ENCODE measurements at places on chromosomes 4 and X.

DNA sequence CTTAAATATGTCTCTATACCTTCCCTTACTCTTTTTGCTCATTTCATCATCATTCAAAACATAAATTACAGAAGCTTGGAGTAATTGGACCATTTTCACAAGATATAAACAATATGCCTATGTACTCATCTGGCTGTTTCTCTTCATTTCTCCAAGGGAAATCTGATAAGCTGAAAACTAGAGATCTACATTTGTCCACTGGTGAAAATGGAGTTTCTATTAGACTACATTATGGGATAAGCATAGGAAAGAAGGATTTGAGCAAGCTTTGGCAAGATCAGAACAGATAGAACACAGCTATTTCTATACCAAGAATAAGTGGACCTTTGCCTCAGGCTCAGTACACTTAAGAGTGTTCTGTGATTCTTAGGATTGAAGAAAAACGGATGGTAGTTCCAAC lies 404.4 kb downstream of the GASK1B start:
- no peak for DNase-seq

DNA sequence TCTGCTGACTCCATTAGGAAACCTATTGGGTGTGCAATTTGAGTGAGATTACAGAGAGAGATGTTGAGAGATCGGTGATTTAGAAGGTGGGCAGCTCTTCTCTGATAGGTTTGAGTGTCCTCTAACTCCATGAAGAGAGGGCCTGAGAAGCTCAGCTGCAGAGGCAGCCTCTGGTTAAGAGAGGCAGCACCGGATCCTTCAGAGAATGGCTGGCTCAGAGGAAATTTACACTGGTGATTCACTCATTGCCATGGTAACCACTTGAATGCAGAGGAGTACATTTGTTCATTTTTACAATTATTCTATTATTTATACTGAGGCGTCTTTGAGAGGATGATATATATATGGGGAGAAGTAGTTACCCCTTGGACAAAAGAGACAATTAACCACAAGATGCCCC lies 171.7 kb downstream of the PDGFRA start:
- DNase-seq: no peak

DNA sequence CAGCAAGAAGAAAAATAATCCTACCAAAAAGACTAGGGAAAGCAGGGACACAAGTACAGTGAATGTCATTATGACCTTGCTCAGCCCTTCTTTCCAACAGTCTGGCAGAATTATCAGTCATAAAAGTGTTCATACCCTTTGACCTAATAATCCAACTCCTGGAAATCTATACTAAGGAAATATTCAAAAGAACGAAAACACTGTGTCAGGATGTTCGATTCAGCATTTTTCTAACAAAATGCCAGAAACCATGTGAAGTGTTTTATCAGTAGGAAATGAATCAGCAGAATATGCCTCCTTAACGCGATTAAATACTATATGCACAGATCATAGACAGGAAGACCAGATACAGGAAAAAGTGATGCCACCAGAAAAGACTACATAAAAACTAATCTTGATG lies 16.2 kb upstream of the S100G start:
- DNase-seq: no peak

- DNase-seq: no peak
Measured at GRCh38 chr4:948936-949300, 16.7 kb downstream of the TMEM175 start.

DNA sequence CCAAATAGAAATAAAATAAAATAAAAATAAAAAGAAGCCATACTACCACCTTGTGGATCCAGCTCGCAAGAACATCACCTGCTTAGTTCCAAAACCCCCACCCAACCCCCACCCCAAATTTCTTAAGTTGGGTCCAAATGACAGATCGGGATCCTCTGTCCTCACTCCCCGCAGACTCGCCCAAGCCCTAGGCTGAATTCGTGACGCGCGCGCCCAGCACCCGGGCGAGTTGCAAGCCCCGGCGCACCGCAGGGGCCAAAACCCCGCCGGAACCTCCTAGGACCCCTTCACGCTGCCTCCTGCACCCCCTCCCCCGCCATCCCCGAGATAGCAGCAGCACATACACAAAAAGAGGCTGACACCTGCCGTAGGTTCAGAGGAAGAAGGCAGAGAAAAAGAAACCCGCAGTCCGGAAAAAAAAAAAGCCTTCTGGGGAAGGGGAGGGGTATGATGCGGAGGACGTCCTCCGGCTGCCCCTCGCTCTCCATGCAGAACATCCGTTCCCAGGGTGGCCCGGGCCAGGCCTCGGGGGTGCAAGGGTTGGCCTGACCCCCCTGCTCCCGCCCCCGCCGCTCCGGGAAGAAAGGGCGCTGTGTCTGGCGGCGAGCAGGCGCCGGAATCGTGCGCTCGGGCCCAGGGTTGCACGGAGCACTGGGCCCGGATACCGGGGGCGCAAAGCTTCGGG lies 2.6 kb downstream of the NLGN4X start:
- no peak for DNase-seq

GRCh38 chr4:108758498-108758897 lies 4.4 kb downstream of the ETNPPL start:
- no peak for DNase-seq

DNA sequence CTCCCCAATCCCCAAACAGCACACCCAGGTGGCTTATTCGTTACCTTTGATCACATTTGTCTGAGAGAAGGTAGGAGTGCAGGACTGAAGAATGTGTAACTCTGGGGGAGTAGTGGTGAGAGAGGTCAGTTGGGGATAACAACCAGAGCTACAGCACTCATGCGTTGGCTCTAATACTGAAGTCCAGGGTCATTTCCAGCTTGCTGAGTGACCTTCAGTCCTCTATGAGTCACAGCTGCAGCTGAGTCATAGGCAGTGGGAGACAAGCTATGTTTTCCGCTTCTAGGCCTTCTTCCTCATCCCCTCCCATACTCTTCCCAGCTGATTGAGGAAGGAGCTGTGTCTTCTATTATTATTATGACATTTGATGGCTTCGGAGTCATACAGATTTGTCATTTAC lies 31.6 kb upstream of the CT47C1 start:
- no peak for DNase-seq

DNA sequence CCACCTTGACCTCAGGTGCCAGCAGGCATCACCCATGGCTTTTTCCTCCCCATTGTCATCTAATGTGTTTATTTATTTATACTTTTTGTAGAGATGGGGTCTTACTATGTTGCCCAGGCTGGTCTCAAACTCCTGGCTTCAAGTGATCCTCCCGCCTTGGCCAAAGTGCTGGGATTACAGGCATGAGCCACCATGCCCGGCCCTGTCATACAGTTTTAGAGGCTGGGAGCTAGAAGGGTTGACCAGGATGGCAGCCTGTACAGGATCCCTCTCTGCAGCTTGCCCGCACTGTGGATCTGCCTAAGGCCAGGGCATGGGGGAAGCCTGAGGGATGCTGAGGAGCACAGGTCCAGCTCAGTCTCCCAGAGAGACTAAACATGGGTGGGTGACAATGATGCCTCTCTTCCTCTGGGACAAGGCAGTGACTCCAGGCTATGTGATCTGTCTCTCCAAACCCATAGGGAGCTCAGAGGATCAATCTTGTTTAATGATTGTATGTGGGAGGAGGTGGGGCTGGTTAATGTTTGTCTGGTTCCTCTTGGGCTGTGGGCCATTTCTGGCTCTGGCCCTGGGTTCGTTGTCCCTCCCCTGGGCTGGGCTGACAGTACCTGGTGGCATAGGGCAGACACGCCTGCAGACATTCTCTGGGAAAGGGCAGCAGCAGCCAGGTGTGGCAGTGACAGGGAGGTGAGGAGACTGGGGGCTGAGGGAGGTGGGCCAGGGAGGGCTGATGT lies 8.3 kb upstream of the GJB1 start:
- DNase-seq: no peak

GRCh38 chr4:40909363-40909876 lies 159.7 kb downstream of the NSUN7 start:
- no peak for DNase-seq

DNA sequence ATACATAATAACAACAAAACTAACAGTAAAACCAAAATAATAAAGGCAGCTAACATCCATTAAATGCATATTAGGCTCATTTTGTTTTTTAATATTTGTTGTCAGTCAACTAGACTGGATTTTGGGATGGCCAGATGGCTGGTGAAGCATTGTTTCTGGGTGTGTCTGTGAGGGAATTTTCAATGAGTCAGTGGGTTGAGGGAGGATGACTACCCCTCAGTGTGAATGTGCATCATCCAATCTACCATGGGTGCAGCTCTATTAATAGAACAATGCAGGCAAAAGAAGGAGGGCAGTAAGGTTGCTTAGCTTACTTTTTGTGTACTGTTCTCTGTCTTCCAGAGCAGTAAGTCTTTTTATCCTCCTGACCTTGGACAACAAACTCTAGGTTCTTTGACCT lies 484.2 kb upstream of the HS3ST1 start:
- DNase-seq: no peak

- no peak for DNase-seq
Measured at GRCh38 chr4:101660607-101661006, 129.9 kb upstream of the BANK1 start.

GRCh38 chrX:38312436-38312835 lies 14.9 kb downstream of the RPGR start:
- no peak for DNase-seq

Data from stimulated activated CD8-positive, alpha-beta memory T cell treated with anti-CD3 and anti-CD28 coated beads, Interleukin-7, amount 100 ng/mL, for 1 hour (primary cell).